Activated naive CD4-positive, alpha-beta T cell treated with anti-CD3 and anti-CD28 coated beads, Interleukin-2, amount 50 U/mL, for 72 hours (primary cell): ENCODE measurements at places on chromosomes 1 and 21. TPM values are rescaled to one million over a fixed set of nuclear protein-coding genes. Genes with fewer than 3 reads are reported as not detected.

- DNase-seq, result no peak
Observed at GRCh38 chr1:31011719-31012118, 53.8 kb downstream of the PUM1 start.

GRCh38 chr1:157369808-157370521 lies 182.3 kb downstream of the FCRL5 start:
- no peak for DNase-seq

GART gene
- 161 TPM for total RNA-seq

TNFRSF8 gene
- total RNA-seq, result 0.84 TPM

HCRTR1 gene
- not detected for total RNA-seq

DNA sequence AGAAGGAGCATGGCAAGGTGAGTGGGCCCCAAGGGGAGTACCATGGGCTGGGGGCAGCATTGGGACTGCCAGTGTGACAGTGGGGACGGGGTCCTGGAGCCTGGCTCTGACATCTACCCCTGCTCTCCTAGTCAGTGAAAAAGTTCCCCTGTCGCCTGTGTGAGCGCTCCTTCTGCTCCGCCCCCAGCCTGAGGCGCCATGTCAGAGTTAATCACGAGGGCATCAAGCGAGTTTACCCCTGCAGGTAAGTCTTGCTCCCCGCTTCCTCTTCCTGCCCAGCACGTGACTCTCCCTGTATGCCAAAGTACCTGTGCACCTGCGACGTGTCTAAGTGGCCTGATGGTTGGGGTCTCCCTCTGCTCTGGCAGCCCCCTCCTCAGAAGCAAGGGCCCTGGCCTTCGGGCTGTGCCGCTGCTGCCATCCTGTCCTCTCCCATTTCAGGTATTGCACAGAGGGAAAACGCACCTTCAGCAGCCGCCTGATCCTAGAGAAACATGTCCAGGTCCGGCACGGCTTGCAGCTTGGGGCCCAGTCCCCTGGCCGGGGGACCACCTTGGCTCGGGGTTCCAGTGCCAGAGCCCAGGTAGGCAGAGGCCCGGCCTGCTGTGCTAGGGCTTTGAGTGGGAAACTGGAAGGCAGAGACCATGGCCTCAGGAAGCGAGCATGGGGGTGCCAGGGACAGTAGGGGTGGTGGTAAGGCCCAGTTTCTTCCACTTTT lies 8.1 kb downstream of the ZNF687 start:
- no peak for DNase-seq

DNA sequence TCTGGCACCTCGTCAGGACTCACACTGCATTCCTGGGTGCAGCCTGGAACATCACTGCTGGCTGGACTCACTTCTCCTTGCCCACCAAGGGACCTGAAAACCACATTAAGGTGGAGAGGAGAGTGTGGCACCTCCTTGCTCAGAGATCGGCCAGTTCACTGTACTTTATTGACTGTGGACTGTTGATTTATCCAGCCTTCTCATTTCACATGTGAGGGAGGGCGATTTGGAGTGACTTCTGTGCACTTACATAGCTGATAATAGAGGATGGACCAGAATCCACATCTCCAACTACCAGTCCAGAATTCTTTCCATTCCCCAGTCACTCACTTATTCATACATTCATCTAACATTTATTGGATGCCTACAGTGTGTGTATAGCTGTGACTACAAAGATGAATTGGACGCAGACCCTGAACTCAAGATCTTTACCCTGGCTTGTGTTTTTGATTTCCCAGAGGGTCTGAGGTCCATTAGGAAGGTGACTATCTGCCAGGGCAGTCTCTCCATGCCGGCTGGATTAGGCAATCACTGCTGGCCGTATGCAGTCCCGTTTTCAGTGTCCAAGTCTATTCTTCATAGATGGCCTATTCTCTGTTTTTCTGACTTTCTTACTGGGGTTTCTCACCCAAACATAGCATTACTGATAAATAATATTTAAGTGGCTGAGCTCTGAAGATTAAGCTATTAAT lies 233.5 kb upstream of the SGIP1 start:
- no peak for DNase-seq

- no peak for DNase-seq
Observed at GRCh38 chr21:15275615-15276235, 210.9 kb upstream of the NRIP1 start.

BACE2 gene
- total RNA-seq, result 1.3 TPM

- DNase-seq, result no peak
Observed at GRCh38 chr1:216090556-216090955, 332.7 kb downstream of the USH2A start.

CD160 gene
- not detected for total RNA-seq

DNA sequence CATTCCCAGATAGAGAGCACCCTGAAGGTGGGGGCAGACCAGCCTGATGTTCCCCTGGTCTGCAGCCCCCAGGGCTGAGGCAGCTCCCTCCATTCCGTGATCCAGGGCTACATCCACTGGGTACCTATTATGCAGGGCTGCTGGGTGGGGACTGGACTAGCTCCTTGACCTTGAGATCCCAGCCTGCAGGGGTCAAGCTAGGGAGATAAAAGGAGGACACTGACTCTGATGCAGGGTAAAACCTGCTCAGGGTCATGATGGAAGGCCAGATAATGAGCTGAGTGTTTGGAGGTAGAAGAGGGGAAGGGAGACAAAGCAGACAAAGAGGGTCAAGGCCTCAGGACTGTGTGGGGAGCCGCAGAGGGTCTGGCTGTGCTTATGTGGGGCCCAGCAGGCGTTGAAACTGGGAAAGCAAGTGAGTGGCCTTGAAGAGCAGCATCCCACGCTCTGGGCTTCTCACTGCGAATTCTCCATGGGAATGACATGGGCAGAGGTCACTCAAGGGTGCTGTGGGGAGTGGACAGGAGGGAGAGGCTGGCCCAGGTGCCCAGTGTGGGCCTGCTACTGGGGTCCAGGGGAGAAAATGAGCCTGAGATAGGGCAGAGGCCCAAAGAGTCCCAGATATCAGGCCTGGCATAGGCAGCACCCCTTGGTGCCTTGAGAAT lies 9.7 kb downstream of the FOXO6 start:
- DNase-seq, result no peak

FCGR1A gene
- not detected for total RNA-seq

DNA sequence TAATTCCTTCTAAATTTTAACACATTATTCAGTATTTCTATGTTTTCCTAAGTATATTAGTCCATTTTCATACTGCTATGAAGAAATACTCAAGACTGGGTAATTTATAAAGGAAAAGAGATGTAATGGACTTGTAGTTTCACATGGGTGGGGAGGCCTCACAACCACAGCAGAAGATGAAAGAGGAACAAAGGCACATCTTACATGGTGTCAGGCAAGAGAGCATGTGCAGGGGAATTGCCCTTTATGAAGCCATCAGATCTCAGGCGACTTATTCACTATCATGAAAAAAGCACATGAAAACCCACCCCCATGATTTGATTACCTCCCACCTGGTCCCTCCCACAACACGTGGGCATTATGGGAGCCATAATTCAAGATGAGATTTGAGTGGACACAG lies 15.6 kb downstream of the GBP5 start:
- no peak for DNase-seq

GRCh38 chr1:223363856-223364684 lies at the start of gene SUSD4:
SUSD4 (minus strand) TSS chr1:223364176; CDS start chr1:223363425, 751 bp downstream.
- peak; percentile 63 for DNase-seq

NCMAP gene
- 0.05 TPM for total RNA-seq

TRPM2 gene
- 16.3 TPM for total RNA-seq

DNA sequence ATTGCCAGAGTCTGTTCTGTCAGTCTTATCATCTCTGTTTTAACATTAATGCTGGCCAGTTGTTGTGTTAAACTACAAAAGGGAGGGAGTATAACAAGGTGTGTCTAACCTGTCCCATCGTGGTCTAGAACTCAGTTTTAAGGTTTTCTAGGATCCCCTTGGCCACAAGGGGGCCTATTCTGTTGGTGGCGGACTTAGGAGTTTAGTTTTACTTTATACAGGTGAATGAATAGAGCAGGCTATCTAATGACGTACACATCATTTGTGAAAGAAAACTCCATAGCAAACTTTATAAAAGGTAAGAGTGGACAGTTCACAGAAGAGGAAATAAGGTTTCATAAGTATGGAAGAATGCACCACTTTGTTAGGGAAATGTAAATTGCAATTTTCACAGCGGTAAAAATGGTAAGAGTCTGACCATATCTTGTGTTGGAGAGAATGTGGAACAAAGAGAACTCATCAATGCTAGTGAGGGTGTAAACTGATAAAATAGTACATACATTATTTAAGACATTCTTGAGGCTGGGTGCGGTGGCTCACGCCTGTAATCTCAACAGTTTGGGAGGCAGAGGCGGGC lies 2.5 kb upstream of the ATF6 start:
- DNase-seq, result peak; percentile 55

DNA sequence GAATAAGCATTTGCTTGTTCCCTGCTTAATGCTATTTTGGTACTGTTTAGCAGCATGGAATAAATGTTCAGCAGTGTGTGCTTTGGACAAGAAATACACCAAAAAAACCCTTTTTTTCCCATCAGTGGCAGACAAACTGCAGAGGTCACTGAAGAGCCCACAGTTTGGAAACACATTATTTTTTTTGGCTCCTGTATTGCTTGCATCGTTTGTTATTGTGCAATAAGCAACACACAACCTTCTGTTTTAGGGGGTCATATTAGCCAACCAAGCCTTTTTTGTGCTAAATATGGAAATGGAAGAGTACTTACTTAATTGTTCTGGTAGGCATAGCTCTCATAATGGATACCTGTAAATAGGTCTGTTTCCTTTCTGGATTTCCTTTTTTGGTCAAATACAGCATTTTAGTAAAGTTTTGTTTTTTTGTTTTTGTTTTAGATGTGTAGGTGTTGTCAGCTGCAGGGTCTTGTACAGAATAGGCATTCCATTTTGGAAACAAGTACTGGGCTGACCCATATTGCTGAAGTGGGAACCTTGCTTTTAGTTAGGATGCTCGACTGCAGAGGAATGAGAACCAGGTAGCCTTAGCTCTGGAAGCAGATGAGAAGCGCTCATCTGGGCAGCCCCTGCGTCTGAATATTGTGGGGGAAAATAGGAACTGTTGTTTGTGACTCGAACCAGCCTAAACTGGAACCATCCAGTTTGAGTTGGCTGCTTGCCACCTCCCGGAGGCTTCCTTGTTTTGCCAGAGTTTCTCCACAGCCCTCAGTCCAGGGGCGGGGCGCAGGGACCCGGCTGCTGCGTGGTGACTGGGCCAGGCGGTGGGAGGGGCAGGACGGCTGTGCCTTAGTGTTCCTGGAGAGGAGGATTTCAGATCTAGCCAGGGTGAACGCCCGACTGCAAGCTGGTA lies 38.4 kb downstream of the SPEN start:
- DNase-seq, result peak; percentile 21

DNA sequence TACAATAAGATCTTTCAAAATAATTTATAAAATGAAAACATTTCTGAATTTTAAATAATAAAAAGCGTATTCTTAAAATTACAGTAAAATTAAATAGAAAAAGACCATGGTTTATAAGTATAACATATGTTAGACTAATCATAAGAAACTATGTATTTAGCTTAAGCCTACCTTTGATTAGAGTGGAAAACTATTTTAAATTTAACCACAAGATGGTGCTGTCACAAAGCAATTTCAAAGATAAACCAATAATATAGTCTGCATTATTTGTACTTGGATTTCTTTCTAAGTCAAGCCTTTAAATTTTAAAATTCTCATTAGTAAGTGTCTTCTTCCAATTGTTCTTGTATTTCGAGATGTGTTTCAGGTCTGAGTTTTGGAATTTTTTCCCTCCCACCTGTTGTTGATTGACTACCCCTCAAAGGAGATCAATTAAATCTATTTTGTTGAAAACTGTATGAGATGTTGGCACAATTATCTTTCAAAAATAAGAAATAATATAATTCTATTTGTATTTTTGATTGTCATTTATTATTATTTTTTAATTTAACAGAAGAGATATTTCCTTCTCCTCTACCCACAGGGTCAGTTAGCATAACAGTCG lies 459.8 kb downstream of the KCNT2 start:
- no peak for DNase-seq

GRCh38 chr1:180863158-180863775 lies 49.4 kb upstream of the KIAA1614 start:
- DNase-seq, result peak; percentile 54

GRCh38 chr1:234624724-234625117 lies 14.7 kb upstream of the IRF2BP2 start:
- no peak for DNase-seq

DNA sequence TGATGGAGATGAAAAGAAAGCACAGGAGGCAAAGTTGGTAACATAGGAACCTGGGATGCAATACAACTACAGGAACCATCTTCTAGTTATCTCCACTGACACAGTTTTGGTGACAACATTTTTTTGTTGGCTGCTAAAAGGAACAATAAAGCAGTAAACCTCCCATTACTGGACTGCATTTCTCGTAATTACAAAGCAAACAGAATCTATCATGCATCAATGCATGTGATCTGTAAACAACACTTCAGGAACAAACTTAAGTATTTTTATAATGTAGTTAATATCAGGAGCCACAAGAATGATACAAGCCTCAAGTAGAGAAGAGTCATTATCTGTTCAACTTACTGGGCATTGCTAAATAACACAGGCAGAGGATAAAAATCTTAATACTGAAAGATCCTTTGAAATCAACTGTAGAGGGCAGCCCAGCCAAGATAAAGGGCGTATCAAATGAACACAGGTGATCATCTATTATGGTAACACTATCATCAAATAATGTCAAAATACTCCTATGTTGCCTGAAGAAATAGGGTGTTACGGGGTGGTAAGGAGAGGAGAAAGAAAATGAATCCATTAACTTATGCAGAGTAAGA lies 193.3 kb downstream of the EIF4G3 start:
- DNase-seq, result no peak
